ENCODE measurements at places on chromosomes 12 and 14.

DNA sequence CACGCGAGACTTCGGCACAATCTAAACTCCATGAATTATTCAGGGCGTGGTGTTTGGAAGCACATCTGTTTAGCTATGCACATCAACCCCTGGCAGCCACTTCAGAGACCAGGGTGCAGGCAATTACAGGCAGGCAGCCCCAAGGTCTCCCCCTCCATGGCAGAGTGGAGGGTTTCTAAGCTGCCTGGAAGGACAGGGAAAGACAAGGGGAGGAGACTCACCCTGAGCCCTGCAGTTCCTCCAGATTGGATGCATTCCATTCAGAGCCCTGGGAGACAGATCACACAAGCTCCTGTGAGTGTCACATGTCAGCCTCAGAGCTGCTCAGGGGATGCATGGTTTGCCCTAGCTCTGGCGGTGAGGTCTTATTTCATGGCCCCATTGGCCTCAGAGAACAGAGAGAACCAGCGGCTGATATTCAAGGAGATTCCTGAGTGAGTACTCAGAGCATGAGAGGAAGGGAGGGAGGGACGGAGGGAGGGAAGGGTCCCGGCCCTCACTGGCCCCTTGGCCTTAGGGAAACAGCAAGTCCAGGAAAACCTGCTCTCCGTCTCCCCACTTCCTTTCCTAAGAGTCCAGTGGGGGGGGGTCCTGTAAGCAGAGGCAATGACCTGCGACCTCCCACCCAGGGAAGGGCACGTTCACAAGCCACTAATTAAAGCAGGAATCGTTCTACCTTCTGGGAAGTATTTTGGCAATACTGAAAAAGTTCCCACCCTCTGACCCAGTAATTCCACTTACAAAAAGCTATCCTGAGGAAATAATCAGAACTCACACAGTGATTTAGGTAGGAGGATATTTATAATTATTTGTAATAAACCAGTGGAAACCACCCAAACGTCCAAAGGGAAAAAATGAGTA, 55.1 kb downstream of the SSH1 start:
- DNase-seq, result peak; percentile 70

GRCh38 chr12:32140877-32141276, 34.2 kb downstream of the BICD1 start:
- no peak for DNase-seq

- no peak for DNase-seq
Measured at GRCh38 chr12:125676366-125676765, 611.1 kb downstream of the AACS start.

DNA sequence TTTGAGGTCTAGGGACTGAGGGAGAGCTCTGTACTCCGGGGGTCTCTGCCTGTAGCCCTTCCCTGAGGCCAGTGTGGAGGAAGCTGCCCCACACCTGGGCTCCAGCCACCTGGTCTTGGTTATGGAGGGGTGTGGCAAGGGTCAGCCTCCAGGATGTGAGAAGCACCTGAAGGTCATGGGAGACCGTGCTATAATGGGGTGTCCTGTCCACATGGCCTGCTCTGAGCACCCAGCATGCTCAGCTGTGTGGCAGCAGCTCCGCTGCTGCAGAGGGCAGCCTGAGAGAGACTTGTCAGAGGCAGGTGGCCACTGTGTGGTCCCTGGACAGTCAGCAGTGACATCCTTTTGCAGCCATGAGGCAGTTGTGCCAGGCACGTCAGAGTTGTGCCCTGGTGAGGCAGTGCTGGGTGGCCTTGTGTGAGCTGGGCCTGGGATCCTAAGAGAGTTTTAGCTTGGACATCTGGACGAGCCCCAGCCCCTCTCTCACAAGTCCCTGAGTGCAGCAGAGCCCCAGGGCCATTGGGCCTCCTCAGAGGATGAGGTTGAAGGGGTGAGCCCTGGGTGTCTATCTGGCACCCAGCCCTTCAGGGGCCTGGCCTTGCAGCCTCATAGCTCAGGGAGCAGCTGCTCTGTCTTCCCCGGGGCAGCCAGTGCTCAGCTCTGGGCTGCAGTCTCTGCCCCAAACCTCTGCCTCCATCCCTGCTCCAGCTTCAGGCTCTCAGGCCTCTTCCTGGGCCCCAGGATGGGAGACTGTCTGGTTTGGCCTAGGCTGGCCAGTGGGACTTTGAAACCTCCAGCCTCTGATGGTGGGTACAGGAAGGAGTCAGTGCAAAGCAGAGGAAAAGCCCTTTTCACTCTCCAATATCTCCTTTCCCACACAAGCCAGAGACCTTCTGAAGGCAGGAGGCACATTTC, 7.4 kb upstream of the ATG101 start:
- no peak for DNase-seq

- DNase-seq, result no peak
Measured at GRCh38 chr12:89270548-89270947, 81.8 kb downstream of the DUSP6 start.

DNA sequence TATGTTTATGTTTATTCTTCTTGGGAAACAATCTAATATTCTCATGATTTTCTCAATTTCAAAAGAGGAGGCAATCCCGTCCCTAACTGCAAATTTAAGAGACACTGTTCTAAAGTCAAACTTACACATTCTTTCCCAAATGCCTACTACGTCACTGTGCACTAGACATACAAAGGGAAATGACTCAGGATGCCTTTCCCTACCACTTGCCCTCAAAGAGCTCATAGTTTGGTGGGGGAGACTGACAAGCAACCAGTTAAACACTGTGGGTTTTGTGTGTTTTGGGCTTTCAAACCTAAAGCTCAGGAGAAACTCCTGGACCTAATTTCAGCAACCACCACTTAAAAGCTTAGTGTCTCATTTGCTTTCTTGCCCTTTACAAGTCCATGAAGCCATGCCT, 58.4 kb downstream of the ATP2B1 start:
- DNase-seq, result no peak

GRCh38 chr12:74945771-74946198, 263.9 kb downstream of the KCNC2 start:
- no peak for DNase-seq

DNA sequence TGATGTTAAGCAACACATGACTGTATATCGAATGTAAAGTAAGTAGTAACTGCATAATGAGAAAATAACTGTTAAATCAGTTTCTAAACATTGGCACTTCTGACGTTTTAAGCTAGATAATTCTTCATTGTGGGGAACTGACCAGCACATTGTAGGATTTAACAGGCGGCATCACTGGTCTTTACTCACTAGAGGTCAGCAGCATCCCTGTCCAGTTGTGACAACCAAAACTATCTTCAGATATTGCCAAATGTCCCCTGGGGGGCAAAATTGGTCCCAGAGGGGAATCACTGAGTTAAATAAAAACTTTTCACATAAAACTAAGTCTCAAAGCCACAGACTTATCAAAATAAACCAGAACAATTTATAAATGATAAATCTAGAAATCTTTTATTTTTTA, 65.3 kb downstream of the BLTP3B start:
- peak; percentile 18 for DNase-seq

DNA sequence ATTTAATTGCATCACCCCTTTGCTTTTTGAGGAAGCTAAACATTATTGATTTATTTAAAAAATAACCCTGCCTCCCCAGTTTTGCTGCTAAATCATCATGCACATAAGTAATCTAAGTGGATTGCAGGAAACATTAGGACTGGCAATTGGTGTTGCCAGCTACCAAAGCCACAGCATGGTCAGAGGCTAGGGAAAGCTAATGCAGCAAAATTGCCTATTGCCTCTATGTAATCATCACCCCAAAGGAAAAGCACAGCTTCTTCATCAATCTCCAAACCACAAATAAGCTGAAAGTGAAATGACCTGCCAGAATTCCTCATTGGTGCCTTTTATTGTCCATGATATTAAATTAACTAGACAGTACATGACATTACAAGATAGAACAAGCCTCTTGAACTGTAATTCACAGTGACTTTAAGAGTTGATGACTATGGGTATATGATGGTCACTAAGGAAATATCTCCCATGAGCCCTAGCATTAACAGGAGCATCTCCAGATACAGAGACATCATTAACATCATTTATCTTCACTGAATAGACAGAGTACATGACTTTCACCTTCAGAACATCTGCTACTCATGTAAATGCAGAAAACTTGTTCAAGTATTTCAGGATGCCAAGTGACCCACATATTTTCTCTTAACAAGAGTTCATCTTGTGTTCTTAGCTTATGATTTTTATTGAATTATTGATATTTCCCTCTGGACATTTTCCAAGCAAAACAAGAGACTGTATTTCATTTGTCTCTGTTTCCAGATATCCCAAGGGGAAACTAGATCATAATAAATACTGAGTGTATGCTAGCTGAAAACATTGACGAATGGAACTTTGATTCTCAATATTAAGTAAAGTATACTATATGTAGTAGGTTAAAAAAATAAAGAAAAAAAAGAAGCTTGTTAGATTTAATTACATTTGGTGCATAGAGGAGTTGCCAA, 29.4 kb downstream of the PTPRR start:
- DNase-seq, result no peak

- peak; percentile 91 for DNase-seq
Measured at GRCh38 chr12:63844391-63845341, at the start of gene SRGAP1. SRGAP1 (plus strand) TSS chr12:63844700; CDS start chr12:63844817, 117 bp downstream.

- no peak for DNase-seq
Measured at GRCh38 chr14:93747102-93747501, 41.2 kb downstream of the PRIMA1 start.

DNA sequence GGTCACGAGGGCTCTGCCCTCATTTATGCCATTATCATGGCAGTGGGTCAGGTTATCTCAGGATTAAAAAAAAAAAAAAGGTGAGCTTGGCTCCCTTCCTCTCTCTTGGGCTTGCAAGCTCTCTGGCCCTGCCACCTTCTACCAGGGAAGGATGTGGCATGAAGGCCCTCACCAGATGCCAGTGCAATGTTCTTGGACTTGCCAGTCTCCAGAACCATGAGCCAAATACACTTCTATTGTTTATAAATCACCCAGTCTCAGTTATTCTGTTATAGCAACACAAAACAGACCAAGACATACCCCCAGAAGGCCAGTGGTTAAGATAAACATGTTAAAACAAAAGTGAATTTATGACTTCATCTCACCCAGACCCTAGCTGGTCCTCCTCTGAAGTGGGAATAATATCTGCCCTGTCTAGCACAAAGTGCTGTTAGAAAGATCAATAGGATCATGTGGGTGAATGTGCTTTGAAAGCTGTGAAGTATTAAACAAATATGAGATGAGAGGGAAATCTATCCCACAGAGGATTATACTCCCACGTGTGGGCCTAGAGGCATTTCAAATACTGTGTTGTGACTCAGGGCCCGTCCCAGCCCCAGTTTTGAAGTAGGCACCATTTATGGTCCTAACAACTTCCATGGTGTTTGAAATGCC, 88.6 kb downstream of the NINJ2 start:
- no peak for DNase-seq
